ENCODE measurements at places on chromosomes 5 and 9.

DNA sequence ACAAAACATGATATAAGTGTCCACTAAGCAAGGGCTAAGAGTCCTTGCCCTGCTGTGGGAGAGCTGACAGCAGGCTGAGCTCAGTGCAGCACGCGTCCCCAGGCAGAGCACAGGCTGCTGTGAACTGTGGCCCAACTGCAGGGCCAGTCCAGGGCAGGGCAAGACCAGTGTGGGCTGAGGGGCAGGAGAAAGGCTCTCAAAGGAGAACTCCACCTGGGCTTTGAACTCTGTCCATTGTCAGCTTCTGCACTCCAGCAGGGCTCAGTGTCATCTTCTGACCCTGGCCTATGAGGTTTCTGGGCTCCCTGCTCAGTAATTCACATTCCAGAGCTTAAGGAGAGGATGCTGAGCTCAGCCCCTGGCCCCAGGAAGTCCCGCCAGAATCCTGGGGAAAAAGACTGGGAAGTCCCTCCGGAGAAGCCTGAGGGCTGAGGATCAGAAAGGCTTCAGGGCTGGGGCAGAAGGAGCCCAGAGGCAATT lies 37.4 kb downstream of the LHFPL2 start:
- no peak for DNase-seq

GRCh38 chr5:21680641-21681040 lies 1172.5 kb downstream of the CDH12 start:
- no peak for DNase-seq

DNA sequence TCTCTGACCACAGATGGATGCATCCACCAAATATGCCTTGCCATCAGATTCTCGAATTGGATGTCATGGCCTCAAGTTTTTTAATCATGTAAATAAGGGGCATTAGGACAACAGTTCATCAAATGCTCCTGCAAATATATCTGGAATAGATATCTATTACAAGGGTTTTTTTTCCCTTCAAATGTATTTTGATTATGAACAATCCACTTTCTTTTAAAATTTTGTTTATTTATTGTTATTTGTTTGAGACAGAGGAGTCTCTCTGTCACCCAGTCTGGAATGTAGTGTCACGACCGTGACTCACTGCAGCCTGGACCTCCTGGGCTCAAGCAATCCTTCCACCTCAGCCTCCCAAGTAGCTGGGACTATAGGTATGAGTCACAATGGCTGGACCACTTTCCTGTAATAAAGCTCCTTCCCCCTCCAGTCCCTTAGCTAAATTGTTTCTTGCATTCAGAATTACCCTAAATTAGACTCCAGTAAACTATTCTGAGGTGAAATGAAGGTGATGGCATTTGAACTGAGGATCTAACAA lies 1412.1 kb downstream of the EFNA5 start:
- no peak for DNase-seq

DNA sequence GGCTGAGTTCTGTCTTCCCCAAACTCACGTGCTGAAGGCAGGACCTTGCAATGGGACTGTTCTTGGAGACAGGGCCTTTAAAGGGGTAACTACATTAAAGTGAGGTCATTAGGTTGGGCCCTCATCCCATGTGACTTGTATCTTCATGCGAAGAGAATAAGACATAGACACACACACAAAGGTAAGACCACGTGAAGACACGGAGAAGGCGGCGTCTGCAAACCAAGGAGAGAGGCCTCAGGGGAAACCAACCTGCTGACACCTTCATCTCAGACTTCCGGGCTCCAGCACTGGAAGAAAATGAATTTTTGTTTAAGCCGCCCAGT lies 50.7 kb upstream of the KCNMB1 start:
- no peak for DNase-seq

GRCh38 chr9:13427587-13427986 lies 148.1 kb upstream of the MPDZ start:
- DNase-seq, result peak; percentile 60

GRCh38 chr5:67957374-67957773 lies 258.2 kb upstream of the PIK3R1 start:
- peak; percentile 64 for DNase-seq

DNA sequence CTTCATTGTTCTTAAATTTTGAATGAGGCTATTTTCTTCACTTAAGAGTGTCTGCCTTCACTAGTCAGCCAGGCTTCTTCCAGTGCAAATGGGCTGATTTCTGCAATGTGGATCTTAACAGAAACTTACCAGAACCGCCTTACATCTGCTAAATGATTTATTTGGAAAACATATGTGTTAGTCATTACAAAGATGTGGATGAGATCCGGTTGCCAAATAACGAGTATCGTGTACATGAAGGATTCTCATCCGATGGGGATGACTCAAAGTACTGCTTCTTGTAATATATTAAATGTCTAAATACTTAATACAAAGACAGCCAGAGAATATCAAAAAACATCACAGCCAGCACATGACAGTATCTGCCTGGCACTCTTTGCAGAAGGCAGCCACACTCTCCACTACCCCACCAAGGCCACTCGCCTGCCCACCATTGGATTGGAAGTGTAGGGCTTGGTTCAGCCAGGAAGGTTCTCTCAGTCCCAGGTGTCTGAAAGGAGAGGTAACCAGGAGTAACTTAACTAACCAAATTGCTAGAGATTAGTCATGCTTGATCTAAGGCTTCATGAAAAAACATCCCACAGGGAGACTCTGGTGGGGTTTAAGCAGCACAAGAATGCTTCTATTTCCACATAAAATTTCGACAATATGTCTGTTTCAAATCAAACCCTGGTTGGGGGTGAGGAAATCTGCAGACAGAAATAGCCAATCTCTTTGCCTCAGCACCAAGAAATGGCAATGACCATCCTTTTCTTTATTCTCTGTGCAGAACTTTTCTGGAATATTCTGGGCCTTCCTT lies 174.8 kb downstream of the GADD45G start:
- no peak for DNase-seq

GRCh38 chr5:1508659-1509290 lies 15.0 kb downstream of the LPCAT1 start:
- no peak for DNase-seq

DNA sequence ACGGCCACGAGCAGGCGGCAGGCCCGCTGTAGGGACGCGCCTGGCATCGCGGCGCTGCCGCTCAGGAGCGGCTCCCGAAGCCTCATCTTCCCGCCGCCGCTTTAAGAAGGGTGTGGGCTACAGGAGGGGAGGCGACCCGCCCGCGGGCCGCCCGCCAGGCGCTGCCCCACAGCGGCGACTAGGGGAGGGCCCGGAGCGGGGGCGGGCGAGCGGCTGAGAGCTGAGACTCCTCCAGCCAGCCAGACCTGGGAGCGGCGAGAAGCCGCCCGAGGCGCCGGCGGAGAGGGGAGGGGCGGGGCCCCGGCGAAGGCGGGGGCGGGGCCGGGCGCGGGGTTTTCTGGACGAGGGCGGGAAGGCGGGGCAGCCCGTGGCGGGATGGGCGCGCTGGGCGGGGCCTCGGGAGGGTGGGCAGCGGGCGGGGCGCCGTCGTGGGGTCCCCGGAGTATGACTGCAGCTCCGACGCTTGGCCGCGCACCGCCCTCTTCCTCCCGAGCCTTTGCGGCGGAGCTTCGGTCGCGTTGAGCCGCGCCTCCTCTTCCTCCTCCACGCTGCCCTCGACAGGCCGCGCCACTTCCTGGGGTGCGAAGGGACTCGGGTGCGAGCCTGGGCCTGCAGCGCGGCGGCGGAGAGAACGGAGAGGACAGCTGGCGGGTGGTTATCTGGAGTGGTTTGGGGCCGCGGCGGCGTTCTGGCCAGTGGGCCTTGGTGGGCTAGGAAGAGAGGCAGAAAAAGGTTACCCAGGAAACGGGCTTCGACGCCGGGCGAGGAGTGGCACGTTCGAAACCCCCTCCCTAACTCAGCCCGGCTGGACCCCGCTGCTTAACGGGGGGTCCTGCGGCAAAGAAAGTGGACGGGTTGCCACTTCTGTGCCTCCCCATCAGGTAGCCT lies at the start of gene B4GALT1:
Gene B4GALT1, minus strand, starts transcription at position 253 of the 888 bp plus-strand sequence. Its CDS starts 167 bp downstream, at position 86.
- DNase-seq, result peak; percentile 97

DNA sequence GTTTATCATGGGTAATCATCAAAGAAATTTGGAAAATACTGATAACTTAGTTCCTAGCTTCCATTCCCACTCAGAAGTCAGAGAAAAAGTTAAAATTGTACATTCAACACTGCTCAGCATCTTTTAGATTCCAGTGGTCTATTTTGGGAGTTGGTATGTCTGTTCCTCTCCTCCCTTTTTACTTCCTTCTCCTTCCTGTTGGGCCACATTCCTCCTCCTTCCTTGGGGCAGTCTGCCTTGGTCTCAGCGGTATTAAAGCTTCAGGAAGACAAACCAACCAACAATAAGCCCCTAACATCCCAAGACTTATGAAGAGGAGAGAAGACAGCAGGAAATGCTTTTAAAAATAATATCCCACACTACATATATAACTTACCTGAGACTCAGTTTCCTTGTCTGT lies 49.9 kb upstream of the SSBP2 start:
- DNase-seq, result no peak

GRCh38 chr5:85868070-85868469 lies 749.7 kb upstream of the COX7C start:
- DNase-seq, result no peak

DNA sequence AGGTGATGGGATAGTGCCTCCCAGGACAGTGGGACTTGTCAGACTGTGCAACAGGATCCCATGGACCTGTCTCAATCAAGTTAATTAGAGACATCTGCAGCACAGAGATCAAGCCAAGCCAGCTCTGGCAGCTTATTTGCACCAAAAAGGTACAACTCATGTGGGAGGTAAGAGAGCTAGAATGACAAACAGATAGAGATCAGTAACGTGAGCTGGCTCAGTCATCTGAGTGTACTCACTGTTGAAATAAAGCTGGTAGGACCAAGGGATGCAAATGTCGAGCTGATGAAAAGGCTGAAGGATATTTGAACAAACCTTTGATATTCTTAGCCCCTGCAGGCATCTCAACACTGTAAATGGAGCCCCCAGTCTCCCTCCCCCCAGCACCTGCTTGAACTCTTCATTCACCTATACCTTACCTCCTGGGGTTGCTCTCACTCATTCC lies 198.1 kb downstream of the EFNA5 start:
- DNase-seq, result peak; percentile 69

- no peak for DNase-seq
These were observed 36.1 kb downstream of the HMCN2 start for GRCh38 chr9:130301483-130302286.

GRCh38 chr5:179307931-179308471 lies 37.3 kb downstream of the ADAMTS2 start:
- no peak for DNase-seq

DNA sequence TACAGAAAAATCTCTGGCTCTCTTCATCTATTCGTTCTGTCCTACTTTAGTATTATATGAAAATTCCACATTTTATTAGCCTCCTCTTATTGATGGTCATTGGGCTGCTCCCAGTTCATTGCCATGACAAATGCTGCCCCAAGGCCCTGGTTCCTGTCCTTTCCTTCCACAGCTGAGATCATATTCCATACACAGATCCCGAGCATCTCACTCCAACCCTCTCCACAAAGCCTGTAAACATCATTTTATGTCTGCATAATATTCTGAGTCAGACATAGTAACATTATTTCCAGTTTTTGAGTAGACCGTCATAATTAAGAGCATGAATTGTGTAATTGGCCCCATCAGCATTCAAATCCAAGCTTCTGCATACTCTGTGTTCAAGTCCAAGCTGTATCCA lies 86.3 kb downstream of the MVB12B start:
- DNase-seq, result no peak

- DNase-seq, result no peak
These were observed 48.0 kb downstream of the RAB14 start for GRCh38 chr9:121153642-121154041.

GRCh38 chr9:94199776-94200175 lies 59.3 kb upstream of the ZNF169 start:
- DNase-seq, result no peak

- no peak for DNase-seq
These were observed 15.1 kb upstream of the NSMF start for GRCh38 chr9:137474271-137474670.

- no peak for DNase-seq
These were observed 205.1 kb upstream of the RGMB start for GRCh38 chr5:98568336-98568735.

GRCh38 chr5:125607018-125607417 lies 816.2 kb upstream of the GRAMD2B start:
- no peak for DNase-seq

DNA sequence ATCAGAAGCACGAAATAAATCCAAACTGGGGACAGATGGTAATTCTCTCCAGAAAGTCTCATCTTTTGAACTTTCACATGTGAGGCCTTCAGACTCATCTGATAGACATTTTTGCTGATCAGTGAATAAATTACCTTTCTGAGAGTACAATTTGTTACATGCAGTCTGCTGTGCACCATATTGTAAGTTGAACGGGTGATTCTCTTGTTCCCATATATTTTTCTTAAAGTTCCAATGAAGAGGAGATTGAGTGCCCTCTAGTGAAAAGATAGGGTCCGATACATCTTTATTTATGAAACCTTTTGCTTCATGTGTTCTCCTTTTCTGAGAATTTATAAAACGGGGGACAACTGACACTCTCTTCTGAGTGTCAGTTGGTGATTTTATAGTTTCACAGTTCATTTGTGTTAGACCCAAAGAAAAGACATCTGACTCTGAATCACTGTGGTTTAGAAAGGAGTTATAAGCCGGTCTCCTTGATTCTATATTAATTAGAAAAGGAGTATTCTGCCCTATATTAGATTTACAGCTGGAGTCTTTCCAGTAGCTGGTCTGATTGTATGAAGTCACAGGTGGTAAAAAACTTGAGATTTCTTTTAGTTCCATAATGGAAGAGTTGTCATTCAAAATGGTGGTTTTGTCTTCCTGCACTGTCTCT lies 30.4 kb downstream of the GNG10 start:
- DNase-seq, result peak; percentile 13

GRCh38 chr5:151264113-151264512 lies 11.1 kb downstream of the GM2A start:
- DNase-seq, result no peak

- DNase-seq, result no peak
These were observed 181.5 kb upstream of the OTULINL start for GRCh38 chr5:14400085-14400484.

GRCh38 chr9:100759215-100759614 lies 181.3 kb downstream of the CAVIN4 start:
- DNase-seq, result no peak

DNA sequence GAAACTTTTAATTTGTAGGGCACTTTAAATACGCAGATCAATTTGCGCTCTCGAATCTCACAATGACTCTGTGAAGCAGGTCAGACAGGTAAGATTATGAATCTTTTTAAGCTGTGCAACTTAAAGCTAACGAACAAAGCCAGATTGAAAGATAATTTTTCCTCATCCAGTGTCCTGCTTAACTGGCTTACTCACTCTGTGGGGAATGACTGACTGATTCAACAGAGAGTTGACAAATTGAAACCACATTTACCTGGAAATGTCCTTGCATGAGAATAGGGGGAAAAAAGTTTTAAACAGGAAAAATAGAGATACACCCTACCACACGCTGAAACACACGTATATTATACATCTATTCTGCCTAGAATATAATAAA lies 187.9 kb downstream of the MAN2A1 start:
- no peak for DNase-seq

Data from NCI-H146 (cell line).